Mesothelial cell of epicardium (in vitro differentiated cells): ENCODE measurements at places on chromosomes 2 and 18. TPM values are rescaled to one million over a fixed set of nuclear protein-coding genes. Genes with fewer than 3 reads are reported as not detected.

MYO1B gene
- 74.6 to 81.6 TPM (median 80.2 TPM) in 3 replicates for total RNA-seq

ZSCAN30 gene
- 23.8 to 29.3 TPM (median 27.1 TPM) in 3 replicates for total RNA-seq

IL1R1 gene
- 10.8 to 13.6 TPM (median 13.3 TPM) in 3 replicates for total RNA-seq

LYG1 gene
- total RNA-seq, result 1.9 to 2.2 TPM (median 2.1 TPM) in 3 replicates

MALT1 gene
- 24.3 to 25.8 TPM (median 25.3 TPM) in 3 replicates for total RNA-seq

UGT1A1 gene
- total RNA-seq, result not detected in 3 replicates

KLHL30 gene
- 0.16 to 0.20 TPM (median 0.20 TPM) in 3 replicates for total RNA-seq

IGFBP2 gene
- total RNA-seq, result 376 to 409 TPM (median 381 TPM) in 3 replicates

RAMP1 gene
- 2.0 to 2.1 TPM (median 2.0 TPM) in 3 replicates for total RNA-seq

GRCh38 chr2:12928197-12928774 lies 211.6 kb downstream of the TRIB2 start:
- H3K4me1 ChIP-seq, result peaks cover 15% of the 10 kb centered on the region
- H3K4me3 ChIP-seq, result no peak overlapping the region
- DNase-seq, result no peak
- no peaks in the 10 kb centered on the region for H3K36me3 ChIP-seq
- H3K27me3 ChIP-seq, result peaks cover 1% of the 10 kb centered on the region

GRCh38 chr2:79292239-79292957 lies 132.8 kb upstream of the REG3A start:
- H3K4me3 ChIP-seq, result no peak overlapping the region
- no peaks in the 10 kb centered on the region for H3K27me3 ChIP-seq
- no peaks in the 10 kb centered on the region for H3K36me3 ChIP-seq
- peaks cover 20% of the 10 kb centered on the region for H3K4me1 ChIP-seq
- no peak for DNase-seq

DNA sequence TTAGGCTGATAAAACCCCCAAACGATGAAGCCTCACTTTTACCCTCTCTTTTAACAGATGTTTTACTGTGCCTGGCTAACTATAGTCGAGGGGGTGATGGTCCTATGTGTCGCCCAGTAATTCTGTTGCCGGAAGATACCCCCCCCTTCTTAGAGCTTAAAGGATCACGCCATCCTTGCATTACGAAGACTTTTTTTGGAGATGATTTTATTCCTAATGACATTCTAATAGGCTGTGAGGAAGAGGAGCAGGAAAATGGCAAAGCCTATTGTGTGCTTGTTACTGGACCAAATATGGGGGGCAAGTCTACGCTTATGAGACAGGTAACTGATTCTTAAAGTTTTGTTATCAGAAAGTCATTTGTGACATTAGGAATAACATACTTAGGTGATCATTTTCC lies 20.4 kb downstream of the MSH6 start:
- H3K27me3 ChIP-seq, result no peaks in the 10 kb centered on the region
- H3K27ac ChIP-seq, result no peak overlapping the region
- DNase-seq, result no peak
- peaks cover 2% of the 10 kb centered on the region for H3K4me1 ChIP-seq
- peaks cover 76% of the 10 kb centered on the region for H3K36me3 ChIP-seq
- H3K4me3 ChIP-seq, result no peak overlapping the region

DNA sequence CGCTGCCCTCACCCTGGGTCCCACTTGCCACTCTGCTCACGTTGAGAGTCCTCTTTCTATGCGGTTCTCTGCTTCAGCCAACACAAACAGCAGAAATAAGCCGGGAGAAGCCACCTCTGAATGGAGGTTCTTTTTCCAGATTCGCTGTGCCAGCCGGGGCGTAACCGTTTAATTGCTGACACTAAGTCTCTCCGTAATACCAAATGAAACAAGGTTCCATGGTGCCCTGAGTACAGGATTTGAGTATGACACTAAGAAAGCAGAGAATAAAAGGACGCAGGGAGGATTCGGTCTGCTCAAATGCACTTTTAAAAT lies 37.6 kb downstream of the CTIF start:
- no peak for DNase-seq
- H3K4me1 ChIP-seq, result peaks cover 31% of the 10 kb centered on the region
- no peak overlapping the region for H3K4me3 ChIP-seq

- peaks cover 18% of the 10 kb centered on the region for H3K4me1 ChIP-seq
- H3K36me3 ChIP-seq, result peaks cover 20% of the 10 kb centered on the region
- H3K27me3 ChIP-seq, result no peaks in the 10 kb centered on the region
- no peak for DNase-seq
- H3K4me3 ChIP-seq, result no peak overlapping the region
- peak overlapping the region; percentile 19 for H3K27ac ChIP-seq
These were observed 104.5 kb downstream of the UGGT1 start for GRCh38 chr2:128195435-128195984.

GRCh38 chr2:147122944-147123343 lies 721.9 kb upstream of the ACVR2A start:
- no peak for DNase-seq
- no peak overlapping the region for H3K4me3 ChIP-seq
- no peaks in the 10 kb centered on the region for H3K36me3 ChIP-seq
- H3K27me3 ChIP-seq, result no peaks in the 10 kb centered on the region

- peaks cover 36% of the 10 kb centered on the region for H3K4me1 ChIP-seq
- no peaks in the 10 kb centered on the region for H3K36me3 ChIP-seq
- H3K4me3 ChIP-seq, result no peak overlapping the region
- DNase-seq, result no peak
- peak overlapping the region; percentile 64 for H3K27ac ChIP-seq
These were observed 58.9 kb downstream of the SPTBN1 start for GRCh38 chr2:54514822-54515569.

DNA sequence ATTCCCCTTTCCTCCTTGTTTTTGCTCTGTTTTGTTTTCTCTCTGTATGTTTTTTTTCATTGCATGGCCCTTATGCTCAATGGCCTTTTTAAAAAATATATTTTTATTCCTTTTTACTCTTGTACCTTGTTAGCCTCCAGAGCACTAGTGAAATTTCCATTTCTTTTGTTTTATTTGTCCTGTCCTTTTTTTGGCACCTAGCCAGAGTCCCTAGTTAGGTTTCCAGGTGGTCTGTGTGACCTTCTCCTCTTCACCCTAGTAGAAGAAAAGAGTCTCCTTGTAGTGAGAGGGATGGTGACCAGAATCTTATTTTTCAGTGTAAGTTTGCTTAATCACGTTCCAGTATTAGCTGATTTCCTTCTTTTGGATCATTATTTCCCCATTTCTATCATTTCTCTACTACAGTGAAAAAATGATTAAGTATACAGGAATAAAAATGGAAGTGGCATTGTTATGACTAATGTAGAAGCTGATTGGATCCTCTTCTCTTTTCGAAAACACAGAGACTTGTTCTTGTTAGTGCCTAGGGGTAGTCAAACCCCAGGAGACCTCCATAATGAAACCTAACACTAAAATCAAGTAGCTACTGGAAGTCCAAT lies 65.9 kb downstream of the NBEAL1 start:
- peaks cover 14% of the 10 kb centered on the region for H3K4me1 ChIP-seq
- H3K27me3 ChIP-seq, result no peaks in the 10 kb centered on the region
- H3K36me3 ChIP-seq, result peaks cover 17% of the 10 kb centered on the region
- H3K4me3 ChIP-seq, result no peak overlapping the region

- no peak overlapping the region for H3K4me3 ChIP-seq
- peaks cover 8% of the 10 kb centered on the region for H3K36me3 ChIP-seq
- H3K4me1 ChIP-seq, result peaks cover 2% of the 10 kb centered on the region
- DNase-seq, result no peak
- H3K27ac ChIP-seq, result no peak overlapping the region
- H3K27me3 ChIP-seq, result no peaks in the 10 kb centered on the region
These were observed 102.6 kb upstream of the HS6ST1 start for GRCh38 chr2:128421286-128421685.

- DNase-seq, result no peak
- H3K36me3 ChIP-seq, result peaks cover 23% of the 10 kb centered on the region
- H3K4me1 ChIP-seq, result peaks cover 2% of the 10 kb centered on the region
- H3K27ac ChIP-seq, result peak overlapping the region; percentile 73
These were observed 63.7 kb downstream of the UXS1 start for GRCh38 chr2:106130251-106130998.

DNA sequence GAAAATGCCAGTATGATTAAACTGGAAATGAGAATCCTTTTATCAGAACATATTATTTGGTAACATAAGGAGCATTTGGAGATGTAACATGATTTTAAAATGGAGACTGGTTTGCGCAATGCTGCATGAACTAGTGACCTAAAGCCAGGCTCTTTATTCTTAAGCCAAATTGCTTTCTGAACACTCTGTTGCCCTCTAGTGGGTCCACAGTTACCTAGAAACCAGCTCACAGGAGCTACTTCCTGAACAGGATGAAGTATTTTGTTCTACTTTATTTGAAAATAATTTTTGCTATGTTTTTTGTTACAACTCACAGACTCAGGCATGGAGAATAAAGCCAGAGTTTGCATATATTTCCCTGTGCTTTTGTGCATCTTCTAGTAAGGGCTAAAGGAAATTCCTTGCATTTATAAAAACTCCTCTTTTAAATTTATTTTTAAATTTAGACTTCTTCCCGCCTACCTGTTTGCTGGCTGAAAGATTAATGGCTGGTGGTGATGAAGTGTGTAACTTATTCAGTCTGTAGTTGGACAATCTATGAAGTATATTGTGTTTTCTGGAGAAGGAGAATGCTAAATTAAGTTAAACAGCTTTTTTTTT lies 146.7 kb downstream of the PARD3B start:
- no peak overlapping the region for H3K27ac ChIP-seq
- no peak overlapping the region for H3K4me3 ChIP-seq
- no peaks in the 10 kb centered on the region for H3K36me3 ChIP-seq
- H3K4me1 ChIP-seq, result peaks cover 26% of the 10 kb centered on the region

DNA sequence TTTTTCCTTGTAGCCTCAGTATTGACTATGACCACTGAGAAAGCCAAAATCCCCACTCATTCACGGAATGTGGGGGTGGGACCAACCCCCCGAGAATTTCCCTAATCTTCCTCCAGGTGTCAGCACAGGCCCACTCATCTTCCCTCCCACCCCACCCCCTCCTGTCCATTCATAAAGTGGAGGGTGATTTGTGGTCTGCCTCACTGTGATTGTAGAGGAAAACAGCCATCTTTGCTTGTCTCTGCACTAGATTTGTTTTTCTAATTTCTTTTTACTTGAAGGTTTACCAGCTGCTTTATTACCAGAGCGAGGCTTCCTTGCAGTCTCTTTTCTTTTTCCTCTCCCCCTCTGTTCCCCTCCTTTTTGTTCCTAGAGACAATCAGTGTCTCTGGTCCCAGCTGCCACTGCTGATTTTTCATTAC lies 171.8 kb downstream of the ICOS start:
- no peak for DNase-seq
- peaks cover 54% of the 10 kb centered on the region for H3K4me1 ChIP-seq
- H3K4me3 ChIP-seq, result no peak overlapping the region
- peak overlapping the region; percentile 93 for H3K27ac ChIP-seq
- no peaks in the 10 kb centered on the region for H3K36me3 ChIP-seq
- no peaks in the 10 kb centered on the region for H3K27me3 ChIP-seq

- no peak overlapping the region for H3K4me3 ChIP-seq
- no peaks in the 10 kb centered on the region for H3K36me3 ChIP-seq
- peaks cover 3% of the 10 kb centered on the region for H3K27me3 ChIP-seq
- H3K27ac ChIP-seq, result no peak overlapping the region
- DNase-seq, result no peak
These were observed 51.4 kb upstream of the MRPL33 start for GRCh38 chr2:27720004-27720551.

DNA sequence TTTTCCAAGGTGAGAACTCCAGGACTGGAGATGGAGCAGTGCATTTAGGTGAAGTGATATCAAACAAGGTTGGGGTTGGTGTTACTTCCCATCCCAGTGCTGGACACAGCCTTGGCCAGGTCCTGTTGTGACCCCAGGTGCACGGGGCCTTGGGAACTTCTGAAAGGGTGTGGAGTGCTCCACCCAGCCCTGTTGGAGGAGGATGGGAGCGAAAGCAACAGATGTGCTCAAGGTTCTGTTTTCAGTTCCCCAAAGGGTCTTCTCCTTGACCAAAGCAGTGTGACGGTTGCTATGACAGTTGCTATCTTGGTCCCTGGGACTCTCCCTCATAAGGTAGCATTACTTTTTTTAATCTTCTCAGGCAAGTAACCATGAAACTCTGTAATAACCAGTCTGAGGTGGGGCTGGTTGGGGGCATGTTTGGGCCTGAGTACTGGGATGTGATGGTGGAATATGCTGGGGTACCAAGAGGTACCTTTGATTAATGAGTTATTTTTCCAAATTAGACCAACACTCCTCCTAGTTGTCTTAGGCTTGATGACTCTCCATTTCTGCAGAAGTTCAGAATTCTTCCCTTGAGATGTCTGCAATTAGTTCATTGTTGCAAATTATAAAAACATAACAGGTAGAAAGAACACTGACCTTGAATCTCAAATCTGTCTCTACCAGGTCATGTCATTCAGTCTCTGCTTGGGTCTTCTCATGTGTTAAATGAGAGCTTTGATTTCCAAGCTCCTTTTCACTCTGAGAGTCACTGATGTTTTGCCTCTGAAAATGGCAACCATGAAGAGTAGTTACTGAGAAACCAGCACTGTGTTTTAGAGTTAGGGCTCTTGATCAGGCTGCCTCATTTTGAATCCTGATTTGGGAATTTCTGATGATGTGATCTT lies 154.5 kb downstream of the RPIA start:
- H3K27ac ChIP-seq, result no peak overlapping the region
- H3K27me3 ChIP-seq, result peaks cover 2% of the 10 kb centered on the region
- no peak for DNase-seq
- no peaks in the 10 kb centered on the region for H3K36me3 ChIP-seq
- no peaks in the 10 kb centered on the region for H3K4me1 ChIP-seq
